Kidney (tissue), 22 donors: ENCODE measurements at places on chromosomes 2 and 18. TPM values are rescaled to one million over a fixed set of nuclear protein-coding genes. Genes with fewer than 3 reads are reported as not detected.

The SPC25 gene
- polyA plus RNA-seq, result not detected

The NT5C1B gene
- polyA plus RNA-seq, result not detected

The NBEAL1 gene
- polyA plus RNA-seq, result 6.5 TPM

The TUBA3E gene
- not detected for polyA plus RNA-seq

The FAM161A gene
- polyA plus RNA-seq, result 1.5 TPM

The CYRIA gene
- 1.0 TPM for polyA plus RNA-seq

The PKDCC gene
- 28.1 TPM for polyA plus RNA-seq

The TMEM37 gene
- 221 TPM for polyA plus RNA-seq

The COLEC11 gene
- polyA plus RNA-seq, result 34.6 TPM

The LYG2 gene
- not detected for polyA plus RNA-seq

The KCNF1 gene
- 0.67 TPM for polyA plus RNA-seq

The UBR3 gene
- polyA plus RNA-seq, result 10.2 TPM

The SERPINB5 gene
- not detected for polyA plus RNA-seq

The IMPACT gene
- 21.7 TPM for polyA plus RNA-seq

The VAPA gene
- polyA plus RNA-seq, result 185 TPM

The BMP10 gene
- not detected for polyA plus RNA-seq

The ST8SIA5 gene
- polyA plus RNA-seq, result 2.7 TPM

The REG3G gene
- 19.4 TPM for polyA plus RNA-seq

The GYPC gene
- polyA plus RNA-seq, result 61.9 TPM

The OR6B2 gene
- not detected for polyA plus RNA-seq
